ENCODE measurements at places on chromosomes 2 and 18.
A peak's percentile ranks its signal among the peaks of the same experiment; 100 is the strongest.

DNA sequence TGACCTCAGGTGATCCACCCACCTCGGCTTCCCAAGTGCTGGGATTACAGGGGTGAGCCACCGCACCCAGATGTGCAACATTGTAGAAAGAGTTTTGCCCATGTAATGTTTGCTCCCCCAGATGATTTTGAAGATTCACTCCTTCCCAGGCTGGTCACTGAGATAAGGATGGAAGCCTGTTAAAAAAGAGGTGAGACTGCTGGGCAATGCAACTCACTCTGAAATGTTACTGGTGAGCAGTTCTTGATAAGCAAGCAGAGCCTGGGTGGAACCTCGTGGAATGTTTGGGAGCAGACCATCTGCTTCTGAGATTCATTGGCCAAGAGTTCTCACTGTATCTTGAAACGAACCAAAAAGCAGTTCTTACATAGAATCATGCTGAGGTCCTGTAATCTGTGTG lies 19.7 kb downstream of the GRP start:
- DNase-seq: no peak

DNA sequence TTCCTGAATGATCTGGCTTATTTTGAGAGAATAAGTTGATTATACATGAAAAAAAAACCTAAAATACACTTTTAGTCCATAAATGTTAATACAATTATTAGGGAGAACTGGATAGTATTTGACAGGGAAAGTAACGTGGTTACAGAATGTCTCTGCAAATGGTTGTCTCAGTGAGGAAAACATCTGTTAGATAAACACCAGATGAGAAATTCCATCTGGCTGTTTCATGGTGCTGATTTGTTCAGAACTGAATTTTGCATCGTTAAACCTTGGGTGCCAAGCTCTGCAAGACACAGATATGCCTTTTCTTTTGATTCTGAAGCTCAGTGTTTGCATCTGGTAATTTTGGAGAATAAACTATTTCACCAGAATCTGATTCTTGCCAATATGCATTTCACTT lies 90.4 kb downstream of the SCN3A start:
- DNase-seq: no peak

DNA sequence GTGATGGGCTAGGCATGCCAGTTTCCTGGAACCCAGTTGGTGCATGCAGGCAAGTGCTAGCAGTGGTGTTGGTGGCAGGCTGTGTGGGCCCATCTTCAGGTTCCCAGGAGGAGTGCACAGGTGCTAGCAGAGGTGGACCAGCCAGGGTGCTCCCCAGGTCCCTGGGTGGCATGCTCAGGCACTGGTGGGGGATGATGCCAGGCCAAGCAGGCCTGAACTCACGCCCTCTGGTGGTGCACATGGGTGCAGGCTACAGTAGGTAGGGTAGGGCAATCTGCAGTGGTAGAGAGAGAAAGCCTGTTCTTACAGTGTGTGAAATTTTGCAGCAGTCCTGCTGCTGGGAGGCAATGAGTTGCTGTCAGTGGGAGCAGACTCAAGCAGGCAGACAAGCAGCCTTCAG lies 1651.8 kb downstream of the DPP10 start:
- no peak for DNase-seq

DNA sequence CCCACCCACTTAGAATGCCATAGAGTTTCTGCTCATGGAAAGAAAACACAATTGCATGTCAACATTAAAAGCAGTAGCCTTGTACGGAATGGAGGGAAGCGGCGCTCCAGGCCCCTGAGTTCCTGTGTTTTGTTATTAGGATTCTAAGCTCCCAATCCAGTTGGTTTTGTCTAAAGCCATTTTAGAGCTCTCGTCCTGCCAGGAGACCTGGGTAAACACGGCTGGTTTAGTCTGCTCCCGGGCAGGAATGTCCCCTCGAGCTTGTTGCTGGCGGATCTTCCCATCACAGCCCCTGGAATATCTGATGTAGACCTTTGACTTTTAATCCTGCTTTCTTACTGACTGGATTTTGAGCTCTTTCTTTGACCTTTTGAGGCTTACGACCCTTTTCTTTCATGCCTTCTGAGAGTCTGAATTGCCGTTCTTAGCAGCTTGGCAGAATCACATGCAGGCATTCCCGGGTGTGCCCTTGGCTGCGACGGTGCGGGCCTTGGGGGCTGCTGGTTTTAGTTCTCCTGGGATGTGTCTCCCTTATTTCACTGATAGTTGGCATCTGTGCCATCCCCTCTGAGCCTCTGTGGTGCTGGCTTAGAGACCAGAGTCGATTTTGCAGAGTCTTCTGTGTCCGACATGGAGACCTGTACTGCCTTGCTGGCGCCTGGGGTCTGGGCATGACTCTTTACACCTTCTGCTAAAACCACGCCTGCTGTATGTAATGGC lies 25.4 kb downstream of the GREB1 start:
- DNase-seq: no peak

DNA sequence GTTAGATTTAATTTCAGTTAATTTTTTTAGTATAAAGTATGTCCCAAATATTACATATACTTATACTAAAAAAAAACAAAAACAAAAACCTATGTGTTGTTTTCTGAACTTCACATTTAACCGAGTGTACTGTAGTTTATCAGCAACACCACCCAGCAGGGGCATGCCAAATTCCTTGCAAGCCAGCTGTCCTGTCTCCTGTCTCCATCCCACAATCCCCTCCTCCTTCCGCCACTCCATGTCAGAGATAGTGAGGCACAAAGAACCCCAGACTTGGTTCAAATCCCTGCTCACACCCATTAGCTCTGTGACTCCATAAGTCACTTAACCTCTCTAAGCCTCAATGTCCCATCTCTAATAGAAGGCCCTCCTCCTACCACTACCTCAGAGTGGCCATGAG lies 9.4 kb downstream of the CHST10 start:
- no peak for DNase-seq

- DNase-seq: no peak
Observed at GRCh38 chr2:195572895-195573683, 83.9 kb upstream of the SLC39A10 start.

DNA sequence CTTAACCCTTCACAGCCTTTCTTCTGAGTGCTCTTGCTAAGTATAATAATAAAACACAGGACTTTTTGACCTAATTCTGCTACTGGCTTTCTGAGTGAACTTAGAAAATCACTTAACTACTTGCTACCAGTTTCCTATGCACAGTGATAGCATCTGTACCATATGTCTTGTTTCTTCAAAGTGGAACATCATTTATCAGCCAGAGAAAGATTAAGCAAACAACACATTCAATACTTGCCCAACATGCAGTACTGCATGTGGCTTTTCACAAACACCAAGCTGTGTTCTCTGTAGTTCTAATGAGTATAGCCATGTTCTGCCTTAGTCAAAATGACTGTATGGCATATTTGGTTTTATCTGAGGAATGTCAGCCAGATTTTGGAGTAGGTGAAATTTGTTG lies 1286.6 kb upstream of the ZEB2 start:
- DNase-seq: no peak

DNA sequence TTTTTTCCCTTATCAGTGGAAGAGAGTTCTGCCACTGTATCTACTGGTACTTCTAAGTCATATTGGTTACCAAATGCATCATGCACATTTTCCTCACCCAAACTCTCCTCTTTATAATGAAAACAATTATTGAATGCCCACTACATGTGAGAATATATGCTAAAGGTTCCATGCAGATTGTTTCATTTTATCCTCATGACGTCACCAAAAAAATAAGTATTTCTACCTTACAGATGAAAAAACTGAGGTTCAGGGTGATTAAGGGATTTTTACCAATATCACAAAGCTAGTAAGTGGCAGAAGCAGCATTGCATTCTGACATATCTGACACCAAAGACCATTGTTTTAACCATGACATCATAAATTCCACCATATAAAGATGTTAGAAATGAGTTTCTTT lies 51.9 kb upstream of the ZEB2 start:
- no peak for DNase-seq

DNA sequence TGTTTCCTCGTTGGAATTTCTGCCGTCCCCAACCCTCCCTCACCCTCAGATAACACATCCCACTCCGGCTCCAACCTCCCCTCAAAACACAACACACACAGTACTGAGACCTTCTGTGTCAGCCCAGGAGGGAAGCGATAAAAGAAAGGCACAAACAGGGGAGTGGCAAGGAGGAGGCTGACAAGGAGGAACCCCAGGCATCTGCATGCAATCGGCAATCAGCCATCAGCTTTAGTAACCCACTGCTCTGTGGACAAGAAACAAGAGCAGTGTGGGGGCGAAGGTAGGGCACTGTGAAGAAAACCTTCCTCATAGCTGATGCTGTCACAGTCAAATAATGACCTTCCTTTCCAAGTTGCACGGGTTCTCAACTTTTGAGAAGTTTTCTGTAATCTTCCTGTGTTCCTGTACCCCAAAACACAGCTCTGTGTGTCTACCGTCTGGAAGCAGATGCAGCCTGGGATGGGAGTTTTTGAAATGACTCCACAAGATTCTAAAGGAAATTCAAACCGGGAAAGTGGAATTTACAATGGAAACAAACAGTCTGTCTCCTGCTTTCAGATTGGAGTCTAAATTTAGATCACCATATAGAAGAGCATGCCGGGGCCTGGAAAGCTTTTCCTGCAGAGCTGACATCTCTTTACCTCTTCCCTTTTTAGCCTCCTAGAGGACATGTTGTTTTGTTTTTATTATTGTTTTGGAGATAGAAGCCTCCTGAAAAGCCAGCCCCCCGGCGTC lies 16.4 kb upstream of the LPIN2 start:
- no peak for DNase-seq

- no peak for DNase-seq
Observed at GRCh38 chr2:60553495-60554073, at the start of gene BCL11A. BCL11A (minus strand) TSS chr2:60553654; CDS start chr2:60553270, 384 bp downstream.

GRCh38 chr2:178482437-178482836 lies 2.2 kb downstream of the PLEKHA3 start:
- no peak for DNase-seq

GRCh38 chr2:181523756-181524155 lies 66.6 kb downstream of the ITGA4 start:
- DNase-seq: no peak

DNA sequence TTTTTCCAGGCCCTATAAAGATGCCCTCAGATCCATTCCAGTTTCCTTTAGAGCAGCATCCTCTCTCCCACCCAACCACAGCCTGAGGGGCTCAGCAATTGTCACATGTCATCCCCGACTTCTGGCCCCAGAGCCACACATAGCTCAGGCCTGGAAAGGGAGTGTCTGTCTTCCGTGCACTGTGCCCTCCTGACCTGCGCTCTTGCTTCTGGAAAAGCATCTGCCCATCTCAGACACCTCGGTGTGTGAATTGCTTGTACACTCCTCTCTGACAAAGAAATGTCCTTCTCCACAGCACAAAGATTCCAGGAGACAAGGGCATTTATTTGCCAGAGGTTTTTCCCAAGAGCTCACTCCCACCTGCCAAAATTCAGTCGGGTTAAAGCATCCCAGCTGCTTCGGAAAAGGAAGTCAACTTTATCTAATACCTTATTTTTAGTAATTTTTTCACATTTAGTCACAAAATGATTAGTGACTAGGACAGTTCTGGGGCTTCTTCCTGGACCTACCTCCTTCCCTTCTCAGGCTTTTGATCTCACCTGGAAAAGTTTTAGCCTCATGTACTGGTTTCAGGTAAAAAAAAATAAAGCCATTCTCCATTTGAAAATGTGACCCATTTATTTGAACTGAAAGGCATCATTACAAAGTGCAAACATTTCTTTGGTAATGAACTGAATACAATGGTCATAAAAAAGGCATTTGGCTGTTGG lies 112.9 kb downstream of the PXDN start:
- DNase-seq: no peak

DNA sequence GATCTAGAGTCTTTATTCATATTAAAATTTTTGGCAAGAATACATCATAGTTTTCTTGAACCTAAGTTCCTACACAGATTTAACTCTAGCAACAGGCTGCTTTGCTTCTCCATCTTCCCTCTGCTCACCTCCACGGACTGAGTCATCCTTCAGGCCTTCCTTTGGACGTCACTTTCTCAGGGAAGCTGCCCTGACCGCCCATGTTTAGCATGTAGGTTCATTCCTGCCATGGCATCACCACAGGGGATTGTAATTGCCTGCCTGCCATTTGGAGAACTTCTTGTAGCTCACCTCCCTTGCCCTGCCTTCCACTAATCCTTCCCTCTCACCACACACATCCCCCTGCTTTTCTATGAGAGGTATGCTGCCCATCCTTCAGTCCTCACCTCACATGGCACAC lies 43.9 kb upstream of the B3GNT2 start:
- no peak for DNase-seq

- DNase-seq: peak; percentile 12
Observed at GRCh38 chr18:41906528-41907146, 48.4 kb upstream of the PIK3C3 start.

- DNase-seq: no peak
Observed at GRCh38 chr2:241237949-241238371, 49.5 kb downstream of the ANO7 start.

GRCh38 chr18:64474773-64475172 lies 325.9 kb upstream of the LINC00305 start:
- no peak for DNase-seq

- no peak for DNase-seq
Observed at GRCh38 chr18:27449104-27449503, 264.0 kb upstream of the CHST9 start.

DNA sequence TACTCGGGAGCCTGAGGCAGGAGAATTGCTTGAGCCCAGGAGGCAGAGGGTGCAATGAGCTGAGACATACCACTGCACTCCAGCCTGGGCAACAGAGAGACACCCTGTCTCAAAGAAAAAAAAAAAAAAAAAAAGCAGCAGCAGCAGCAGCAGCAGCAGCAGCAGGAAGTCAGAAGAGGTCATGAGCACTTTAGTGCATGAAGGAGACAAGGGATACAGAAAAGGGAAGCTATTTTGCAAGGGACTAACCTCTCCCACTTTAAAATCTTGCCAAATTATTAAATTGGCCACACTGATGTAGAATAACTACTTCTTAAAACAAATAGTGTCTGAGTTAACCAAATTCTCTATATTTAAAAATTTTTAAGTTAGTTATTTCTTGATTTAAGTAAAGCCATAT lies 113.4 kb upstream of the PDE1A start:
- no peak for DNase-seq

DNA sequence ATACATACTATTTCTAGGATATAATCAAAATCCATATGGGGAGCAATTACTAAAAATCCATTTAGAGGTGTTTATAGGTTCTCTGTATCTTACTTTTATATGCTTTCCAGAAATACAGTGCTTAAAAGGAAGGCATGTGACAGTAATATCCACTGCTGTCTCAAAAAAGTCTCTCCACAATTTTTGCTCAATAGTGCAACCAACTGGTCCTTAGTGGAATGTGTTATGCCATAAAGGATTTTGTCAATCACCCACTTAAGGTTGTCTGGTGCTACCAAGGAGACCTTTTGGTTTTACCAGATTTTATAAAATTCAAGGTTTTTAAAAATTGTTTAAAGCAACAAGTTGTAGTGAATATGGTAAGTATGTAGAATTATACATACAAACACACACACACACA lies 328.5 kb upstream of the DSEL start:
- DNase-seq: no peak
